ENCODE measurements at places on chromosomes 5 and 9. TPM values are rescaled to one million over a fixed set of nuclear protein-coding genes. Genes with fewer than 3 reads are reported as not detected.
A peak's percentile ranks its signal among the peaks of the same experiment; 100 is the strongest.

- DNase-seq = no peak
Observed at GRCh38 chr5:57450991-57451876, 31.4 kb downstream of the ACTBL2 start.

Gene KLHL3
- total RNA-seq = 1.3 TPM

Gene COL27A1
- total RNA-seq = 8.2 TPM

DNA sequence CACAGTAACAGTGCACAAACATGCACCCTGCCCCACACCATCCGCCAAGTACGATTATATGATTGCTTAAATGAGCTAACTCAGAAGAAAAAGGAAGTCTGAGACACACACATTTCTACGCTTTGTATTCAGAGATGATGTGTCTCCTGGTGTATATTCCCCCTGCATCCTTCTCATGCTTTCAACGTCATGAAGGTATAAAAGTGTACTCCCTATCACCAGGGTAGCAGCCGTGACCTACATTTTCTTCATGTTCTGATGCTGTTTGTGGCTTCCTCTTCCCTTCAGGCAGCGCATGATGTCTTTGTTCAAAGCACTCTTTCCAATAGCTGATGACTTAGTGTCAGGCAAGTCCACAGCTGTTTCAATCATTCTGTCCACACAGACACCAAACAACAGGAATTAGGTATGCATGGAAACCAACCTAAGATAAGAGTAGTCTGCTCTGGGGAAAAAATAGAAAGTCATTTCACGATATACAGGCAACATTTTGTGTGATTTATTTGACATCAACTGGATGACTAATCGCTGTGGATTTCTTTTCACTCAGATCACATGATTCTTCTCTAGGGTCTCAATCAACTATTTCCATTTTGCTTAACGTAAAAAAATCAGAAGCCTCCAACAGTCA, 269.4 kb upstream of the PTGER4 start:
- peak; percentile 87 for DNase-seq

- DNase-seq = no peak
Observed at GRCh38 chr9:11686733-11687132, 1006.5 kb upstream of the TYRP1 start.

DNA sequence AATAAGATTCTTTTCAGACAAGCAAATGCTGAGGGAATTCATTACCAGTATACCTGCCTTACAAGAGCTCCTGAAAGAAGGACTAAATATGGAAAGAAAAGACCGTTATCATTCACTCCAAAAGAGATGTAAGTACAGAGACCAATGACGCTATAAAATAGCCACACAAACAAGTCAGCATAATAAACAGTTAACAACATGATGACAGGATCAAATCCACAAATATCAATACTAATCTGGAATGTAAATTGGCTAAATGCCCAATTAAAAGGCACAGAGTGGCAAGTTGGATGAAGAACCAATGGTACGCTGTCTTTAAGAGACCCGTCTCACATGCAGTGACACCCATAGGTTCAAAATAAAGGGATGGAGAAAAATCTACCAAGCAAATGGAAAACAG, 349.6 kb upstream of the MPDZ start:
- DNase-seq = no peak

Gene S1PR3
- 6.3 TPM for total RNA-seq

DNA sequence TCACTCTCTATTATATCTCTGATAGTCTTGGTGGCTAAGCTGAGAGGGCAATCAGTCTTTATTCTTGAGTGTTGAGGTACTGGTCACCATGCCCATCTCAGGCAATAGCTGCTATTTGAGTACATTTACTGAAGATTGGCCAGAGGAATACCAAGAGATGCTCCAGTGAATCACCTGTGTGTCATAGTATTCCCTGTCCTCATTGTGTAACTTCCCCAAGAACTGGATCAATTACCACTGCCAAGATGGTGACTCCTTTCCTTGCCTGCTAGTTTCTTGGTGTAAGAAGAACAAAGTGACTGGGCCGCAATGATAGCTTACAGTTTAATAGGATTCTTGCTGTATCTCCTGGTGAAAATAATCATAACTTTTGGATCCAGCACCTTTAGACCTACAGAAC, 418.7 kb upstream of the KIF2A start:
- no peak for DNase-seq

Data from A172 (cell line).